ENCODE measurements at places on chromosomes 16 and 17. TPM values are rescaled to one million over a fixed set of nuclear protein-coding genes. Genes with fewer than 3 reads are reported as not detected.

- DNase-seq = no peak
Observed at GRCh38 chr17:74259667-74260524, 14.1 kb upstream of the DNAI2 start.

DNA sequence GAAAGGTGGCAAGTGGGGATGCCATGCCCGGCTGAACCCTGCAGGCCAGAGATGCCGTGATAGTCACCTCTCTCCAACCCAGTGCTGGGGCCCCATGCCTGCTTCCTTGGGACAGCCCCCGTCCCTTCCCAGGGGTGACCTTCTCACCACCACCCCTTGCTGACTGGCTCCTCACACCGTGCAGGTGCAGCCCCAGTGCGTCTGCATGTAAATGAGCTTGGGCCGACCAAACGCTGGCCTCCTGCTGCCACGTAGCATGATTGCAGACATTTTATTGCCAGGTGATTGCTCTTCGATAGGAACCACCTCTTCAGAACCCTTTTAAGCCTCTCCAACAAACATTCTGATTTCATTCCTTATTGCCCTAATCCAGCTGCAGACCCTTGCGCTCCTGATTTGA is 32.5 kb downstream of the ASIC2 start:
- no peak for DNase-seq

- DNase-seq = no peak
Observed at GRCh38 chr16:24689128-24689527, 40.3 kb upstream of the TNRC6A start.

Gene TERB1
- not detected for polyA plus RNA-seq

GRCh38 chr16:13829697-13830299 is 90.2 kb upstream of the ERCC4 start:
- no peak for DNase-seq

Gene NOS2
- polyA plus RNA-seq = 2.0 TPM

DNA sequence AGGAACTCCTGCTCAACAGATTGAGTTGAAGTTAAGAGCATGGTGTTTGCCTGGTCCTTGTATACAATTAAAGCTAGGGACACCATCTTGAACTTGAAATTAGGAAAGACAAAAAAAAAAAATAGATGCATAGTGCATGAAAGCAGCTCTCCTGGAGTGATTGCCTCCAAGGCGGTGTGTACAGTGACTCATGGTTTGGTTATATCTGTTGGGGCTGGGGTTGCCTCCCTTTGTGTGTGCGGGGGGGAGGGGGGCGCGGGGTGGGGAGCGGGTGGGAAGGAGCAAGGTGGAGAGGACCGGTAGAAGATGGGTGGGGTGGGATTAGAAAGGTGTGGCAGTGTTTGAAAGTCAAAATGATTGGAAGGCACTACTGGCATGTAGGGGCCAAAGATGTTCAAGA is 3.4 kb downstream of the TMED6 start:
- no peak for DNase-seq

DNA sequence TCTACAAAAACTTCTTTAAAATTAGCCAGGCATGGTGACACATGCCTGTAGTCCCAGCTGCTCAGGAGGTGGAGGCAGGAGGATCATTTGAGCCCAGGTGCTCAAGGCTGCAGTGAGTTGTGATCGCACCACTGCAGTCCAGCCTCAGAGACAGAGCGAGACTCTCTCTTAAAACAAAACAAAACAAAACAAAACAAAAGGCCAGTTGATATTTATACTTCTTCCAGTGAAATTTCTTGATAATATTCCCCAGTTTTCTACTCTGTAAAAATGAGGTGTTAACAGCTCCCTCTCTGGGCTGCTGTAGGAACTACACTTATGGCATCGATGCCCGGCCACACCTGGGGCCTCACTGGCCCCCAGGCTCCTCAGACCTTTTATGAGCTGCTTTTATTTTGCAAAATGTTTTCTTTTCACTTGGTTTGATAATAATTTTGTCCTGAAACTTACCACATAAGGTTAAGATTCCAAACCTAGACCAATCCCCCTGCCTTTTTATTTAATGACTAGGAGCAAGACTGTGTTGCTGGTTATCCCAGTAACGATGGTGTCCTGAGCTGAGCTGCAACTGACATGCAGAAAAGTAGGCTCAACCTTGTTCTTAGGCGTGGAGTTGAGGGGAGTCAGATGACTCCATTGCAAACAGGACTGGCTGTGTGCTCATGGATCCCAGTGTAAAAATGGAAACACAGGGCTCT is 17.6 kb downstream of the MAPK8IP3 start:
- DNase-seq = no peak

GRCh38 chr16:84052071-84052622 is 9.6 kb upstream of the SLC38A8 start:
- DNase-seq = no peak

GRCh38 chr16:2468725-2469398 is 2.2 kb upstream of the NTN3 start:
- DNase-seq = no peak

All from right renal pelvis (tissue), 4 donors.